ENCODE measurements at places on chromosomes 3 and 15. TPM values are rescaled to one million over a fixed set of nuclear protein-coding genes. Genes with fewer than 3 reads are reported as not detected.

ROBO1 gene
- not detected for total RNA-seq

ARPP21 gene
- not detected for total RNA-seq

SOX2 gene
- total RNA-seq = 0.63 TPM

RTP4 gene
- 3.4 TPM for total RNA-seq

GPR149 gene
- not detected for total RNA-seq

Data from Karpas-422 (cell line).